Adrenal gland (tissue), 19 donors: ENCODE measurements at places on chromosomes 6 and 20. TPM values are rescaled to one million over a fixed set of nuclear protein-coding genes. Genes with fewer than 3 reads are reported as not detected.
A peak's percentile ranks its signal among the peaks of the same experiment; 100 is the strongest.

ABHD12 gene
- 69.3 TPM for polyA plus RNA-seq

NEDD9 gene
- 14.7 TPM for polyA plus RNA-seq

GJE1 gene
- not detected for polyA plus RNA-seq

LY6G6F gene
- polyA plus RNA-seq = not detected

PRDM13 gene
- not detected for polyA plus RNA-seq

CST2 gene
- polyA plus RNA-seq = 3.5 TPM

- DNase-seq = no peak
- H3K36me3 ChIP-seq = no peaks in the 10 kb centered on the region
- H3K27ac ChIP-seq = no peak overlapping the region
- no peaks in the 10 kb centered on the region for H3K4me1 ChIP-seq
- H3K4me3 ChIP-seq = no peak overlapping the region
Measured at GRCh38 chr20:61638802-61639585, 386.9 kb downstream of the CDH4 start.

- no peak for DNase-seq
- no peak overlapping the region for H3K4me3 ChIP-seq
Measured at GRCh38 chr20:45639687-45640086, 8.6 kb upstream of the WFDC9 start.

DNA sequence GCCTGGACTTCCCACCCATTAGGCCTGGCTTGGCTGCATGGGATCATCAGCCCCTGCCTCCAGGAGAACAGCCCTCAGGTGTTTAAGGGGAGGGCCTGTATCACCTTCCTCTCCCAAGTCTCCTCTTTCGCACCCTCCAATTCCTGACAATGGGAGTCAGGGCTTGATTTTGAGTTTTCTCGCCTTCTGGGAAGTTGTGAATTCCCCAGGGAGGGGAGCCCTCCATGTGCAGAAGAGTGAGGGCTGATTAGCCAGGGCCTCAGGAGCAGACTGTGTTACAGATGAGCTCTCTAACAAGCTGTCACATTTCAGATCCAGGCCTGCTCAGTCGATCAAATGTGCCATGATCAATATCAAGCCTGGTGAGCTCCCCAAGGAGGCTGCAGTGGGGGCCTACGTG is 42.4 kb downstream of the CNBD2 start:
- DNase-seq = no peak
- H3K27ac ChIP-seq = no peak overlapping the region
- H3K4me1 ChIP-seq = no peaks in the 10 kb centered on the region
- H3K4me3 ChIP-seq = no peak overlapping the region
- H3K27me3 ChIP-seq = no peaks in the 10 kb centered on the region
- no peaks in the 10 kb centered on the region for H3K36me3 ChIP-seq

- no peak for DNase-seq
- H3K4me1 ChIP-seq = peaks cover 5% of the 10 kb centered on the region
- no peaks in the 10 kb centered on the region for H3K36me3 ChIP-seq
- no peak overlapping the region for H3K4me3 ChIP-seq
- no peak overlapping the region for H3K27ac ChIP-seq
Measured at GRCh38 chr6:41558033-41558807, 12.0 kb downstream of the FOXP4 start.

- H3K27ac ChIP-seq = peak overlapping the region; percentile 78
- H3K4me3 ChIP-seq = no peak overlapping the region
Measured at GRCh38 chr6:130032758-130033340, 14.5 kb downstream of the L3MBTL3 start.

DNA sequence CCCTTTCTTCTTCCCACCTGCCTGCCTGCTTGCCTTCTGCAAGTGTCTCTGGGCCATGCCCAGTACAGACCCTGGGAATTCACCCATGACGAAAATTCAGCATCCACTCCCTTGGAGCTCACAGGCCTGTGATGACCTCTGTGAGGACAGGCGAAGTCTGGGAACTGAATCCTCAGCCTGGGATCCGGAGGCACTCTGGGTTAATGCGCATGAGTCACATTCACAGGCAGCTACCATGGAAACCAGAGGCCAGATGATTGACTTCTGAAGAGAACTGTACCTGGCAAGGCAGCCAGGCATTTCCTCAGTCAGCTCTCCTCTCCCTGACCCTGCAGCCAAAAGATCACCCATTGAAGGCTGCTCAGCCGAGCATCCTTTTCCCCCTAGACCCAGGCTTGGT is 41.0 kb downstream of the SLC9A8 start:
- no peaks in the 10 kb centered on the region for H3K36me3 ChIP-seq
- H3K4me3 ChIP-seq = no peak overlapping the region
- H3K27ac ChIP-seq = peak overlapping the region; percentile 54
- peak; percentile 84 for DNase-seq
- H3K27me3 ChIP-seq = no peaks in the 10 kb centered on the region

DNA sequence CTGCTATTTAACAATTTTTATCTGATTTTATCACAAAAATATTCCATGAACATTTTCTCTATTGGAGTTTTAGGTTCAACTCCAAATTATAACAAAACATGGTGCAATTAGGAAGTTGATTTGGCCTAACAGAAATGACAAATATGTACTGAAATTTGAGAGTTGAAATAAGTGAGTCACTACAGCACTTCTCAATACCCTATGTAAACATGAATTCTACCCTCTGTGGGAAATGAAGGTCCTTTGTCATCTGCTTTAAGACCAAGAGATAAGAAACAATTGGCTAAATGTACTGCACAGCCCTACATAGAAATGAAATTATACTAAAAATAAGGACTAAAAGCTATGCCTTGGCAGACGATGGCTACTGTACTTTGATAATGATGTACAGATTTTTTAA is 86.2 kb upstream of the BEND6 start:
- H3K36me3 ChIP-seq = no peaks in the 10 kb centered on the region
- no peaks in the 10 kb centered on the region for H3K27me3 ChIP-seq
- H3K27ac ChIP-seq = no peak overlapping the region

DNA sequence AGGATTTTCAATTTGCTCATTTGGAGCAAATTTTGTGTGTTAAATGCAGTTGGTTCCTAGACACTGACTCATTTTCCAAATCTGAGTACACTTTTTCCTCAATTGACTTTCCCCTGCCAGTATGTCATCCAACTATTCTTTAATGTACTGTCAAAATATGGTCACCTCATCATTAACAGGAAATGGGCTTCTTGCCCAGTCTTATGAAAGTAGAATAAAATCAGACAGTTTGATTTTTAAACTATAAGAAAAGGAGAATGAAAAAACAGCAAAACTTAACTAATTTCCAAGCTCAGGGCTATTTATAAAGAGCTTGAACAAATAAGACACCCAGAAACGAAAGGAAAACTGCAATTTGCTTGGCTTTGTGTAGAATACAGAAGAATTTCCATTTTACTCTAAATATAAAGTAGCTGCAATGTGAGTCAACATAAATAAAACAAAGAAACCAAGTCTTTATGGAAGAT is 43.7 kb upstream of the RAB23 start:
- no peaks in the 10 kb centered on the region for H3K27me3 ChIP-seq
- no peak overlapping the region for H3K27ac ChIP-seq
- H3K36me3 ChIP-seq = no peaks in the 10 kb centered on the region
- no peak overlapping the region for H3K4me3 ChIP-seq
